ENCODE measurements at places on chromosomes 1 and 21.
A peak's percentile ranks its signal among the peaks of the same experiment; 100 is the strongest.

DNA sequence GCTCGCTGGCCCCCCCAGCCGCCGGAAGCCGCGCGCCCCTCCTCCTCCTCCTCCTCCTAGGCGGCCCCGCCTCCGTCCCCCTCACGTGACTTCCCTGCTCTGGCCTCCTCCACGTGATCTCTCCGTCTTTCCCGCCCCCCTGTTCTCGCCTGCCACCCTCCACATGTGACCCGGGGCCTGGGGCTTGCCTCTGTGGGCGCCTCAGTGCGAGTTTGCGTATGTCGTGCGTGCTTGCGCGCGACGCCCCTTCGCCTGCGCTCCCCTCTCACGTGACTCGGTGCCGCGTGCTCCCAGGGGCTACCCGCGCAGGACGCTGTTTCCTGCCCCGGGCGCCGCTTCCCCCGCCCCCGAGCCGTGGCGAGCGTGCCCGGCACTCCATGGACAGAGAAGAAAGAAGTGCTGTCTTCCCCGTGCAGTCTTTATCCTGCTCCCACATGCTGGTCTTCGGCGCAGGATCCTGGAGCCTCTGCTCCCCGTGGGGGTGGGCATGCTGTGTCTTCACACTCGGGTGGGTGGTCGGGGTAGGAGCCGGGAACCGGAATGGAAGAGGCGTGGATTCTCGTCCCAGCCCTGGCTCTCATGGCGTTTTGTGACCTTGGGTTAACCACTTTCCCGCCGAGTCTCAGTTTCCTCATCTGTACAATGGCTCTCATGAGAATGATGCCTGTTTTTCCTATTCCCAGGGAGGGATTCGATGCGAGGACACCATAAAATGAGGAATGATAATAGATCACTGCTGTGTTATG lies 431 bp upstream of the UBE2Q1 start:
- DNase-seq = peak; percentile 95

- no peak for DNase-seq
Observed at GRCh38 chr21:34282223-34282622, 81.6 kb upstream of the KCNE2 start.

DNA sequence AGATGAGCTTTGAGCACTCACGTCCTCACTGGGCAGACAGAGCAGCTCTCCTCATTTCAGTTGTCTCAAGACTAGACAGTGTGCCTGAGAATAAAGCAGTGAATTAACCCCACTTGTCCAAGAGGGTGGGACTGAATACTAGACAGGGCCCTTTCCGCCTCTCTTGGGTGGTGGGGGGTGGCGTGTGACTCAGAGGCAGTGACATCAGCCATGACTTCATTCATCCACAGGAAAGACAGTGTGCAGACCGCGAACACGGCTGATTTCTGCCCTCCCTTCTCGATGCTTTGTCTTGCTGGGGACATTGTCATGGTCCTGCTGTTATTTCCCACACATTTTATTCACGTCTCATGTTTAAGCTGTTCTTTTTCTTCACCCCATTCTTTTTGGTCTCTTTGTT lies 64.9 kb downstream of the FGGY start:
- no peak for DNase-seq

DNA sequence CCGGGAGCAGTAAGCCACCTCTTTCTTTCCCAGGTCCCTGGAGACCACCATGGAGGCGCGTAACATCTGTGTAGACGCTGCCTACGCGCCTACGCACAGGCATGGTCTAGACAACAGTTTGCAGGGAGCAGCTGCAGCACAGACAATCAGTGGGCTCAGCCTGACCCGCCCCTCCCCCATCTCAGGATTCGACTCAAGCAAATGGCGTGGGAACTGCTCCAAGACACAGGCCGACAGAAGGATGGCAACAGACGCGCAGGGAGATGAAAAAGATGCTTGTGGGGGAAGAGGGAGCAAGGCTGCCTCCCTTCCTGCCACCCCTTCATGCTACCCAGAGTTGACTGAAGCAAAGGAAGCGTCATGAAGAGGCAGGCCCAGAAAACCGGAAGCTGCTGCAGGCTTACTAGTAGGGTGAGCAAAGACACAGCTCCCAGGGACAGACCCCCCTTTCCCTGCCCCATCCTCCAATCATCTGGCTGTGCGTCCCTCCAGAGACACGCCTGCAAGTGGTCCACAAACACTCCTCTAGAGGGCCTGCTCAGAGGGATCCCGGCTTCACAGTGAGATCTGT lies 19.5 kb downstream of the STK40 start:
- no peak for DNase-seq

DNA sequence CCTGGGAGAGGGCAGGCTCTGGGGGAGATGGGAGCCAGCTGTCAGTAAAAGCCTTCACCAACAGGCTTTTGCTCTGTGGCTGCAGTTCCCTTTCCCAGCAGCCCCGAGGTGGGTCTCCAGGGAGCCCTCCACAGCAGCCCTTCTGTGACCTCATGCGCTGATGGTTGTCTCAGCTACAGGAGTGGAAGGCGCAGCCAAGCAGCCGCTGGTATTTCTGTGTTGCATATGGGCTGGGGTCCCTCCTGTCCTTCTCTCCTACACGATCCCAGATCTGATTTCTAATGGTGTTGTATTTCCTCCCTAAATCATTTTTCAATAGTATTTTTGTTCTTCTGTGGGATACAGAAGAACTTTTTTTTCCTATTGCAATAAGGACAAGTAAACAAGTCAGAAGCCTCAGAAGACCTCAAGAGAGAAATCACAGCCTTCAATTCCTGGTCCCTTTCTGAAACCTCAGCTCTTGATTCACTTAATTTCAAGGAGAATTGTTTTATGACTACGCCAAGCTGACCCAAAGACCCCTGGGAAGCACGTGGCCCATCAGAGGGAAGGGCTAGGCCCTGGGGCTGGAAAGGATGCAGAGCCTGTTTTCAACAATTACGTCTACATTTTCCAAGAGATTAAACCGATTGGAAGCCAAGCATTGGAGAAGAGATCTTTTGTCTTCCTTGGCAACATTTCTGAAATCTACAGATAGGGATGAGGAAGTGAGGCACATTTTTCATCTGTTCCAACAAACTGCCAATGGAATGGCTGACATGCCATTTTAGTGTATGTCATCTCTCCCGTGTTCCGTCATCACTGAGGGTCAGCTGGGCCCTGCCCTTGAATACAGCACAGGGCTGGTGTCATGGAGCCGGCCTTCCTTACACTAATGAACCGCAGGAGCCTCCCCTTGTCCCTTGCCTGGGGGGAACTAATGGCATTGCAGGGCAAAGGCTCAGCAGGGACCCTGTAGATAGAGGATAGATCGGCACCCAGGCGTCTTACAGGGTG lies 42.0 kb upstream of the SCCPDH start:
- no peak for DNase-seq

Data from endothelial cell (in vitro differentiated cells).